ENCODE measurements at places on chromosomes 5 and 9.

DNA sequence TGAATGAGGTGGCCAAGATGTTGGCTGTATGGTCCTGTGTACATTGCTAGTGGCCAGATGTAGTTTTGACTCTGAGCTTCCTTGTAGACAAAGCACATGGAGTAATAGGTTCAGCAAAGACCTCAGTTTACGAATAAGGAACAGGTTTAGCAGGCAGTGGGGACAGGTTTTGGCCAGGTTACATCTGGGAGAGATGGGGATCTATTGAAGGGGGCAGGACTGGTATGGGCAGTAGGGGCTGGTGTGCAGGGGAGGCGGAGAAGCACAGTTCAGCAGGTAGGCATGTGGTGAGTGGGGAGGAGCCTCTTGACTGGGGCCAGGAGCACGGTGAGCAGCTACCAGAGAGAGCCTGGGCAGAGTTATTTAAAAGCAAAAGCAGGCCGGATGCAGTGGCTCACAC lies 67.3 kb downstream of the PDZD2 start:
- DNase-seq = no peak

GRCh38 chr9:35972093-35972492 lies 14.1 kb upstream of the OR2S2 start:
- DNase-seq = no peak

GRCh38 chr5:87252283-87252605 lies 15.4 kb upstream of the RASA1 start:
- DNase-seq = no peak

GRCh38 chr9:8799206-8799605 lies 999.6 kb upstream of the DMAC1 start:
- DNase-seq = no peak

DNA sequence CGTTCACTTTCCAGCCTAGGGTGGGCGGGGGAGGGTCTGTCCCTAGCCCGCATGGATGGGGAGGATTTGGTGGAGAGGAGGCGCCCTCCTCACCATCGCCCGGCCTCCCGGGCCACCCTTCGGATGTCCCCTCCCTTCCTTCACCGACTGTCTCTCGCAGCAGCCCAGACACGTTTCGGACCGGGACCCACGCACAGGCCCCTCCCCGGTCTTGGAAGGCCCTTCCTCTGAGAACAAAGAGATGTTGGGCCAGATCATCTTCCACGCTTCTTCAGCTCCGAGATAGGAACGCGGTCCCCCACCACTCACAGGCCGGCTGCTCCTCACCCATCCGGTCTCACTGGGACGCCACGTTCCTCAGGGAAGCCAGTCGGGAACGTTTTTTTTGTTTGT lies 640 bp upstream of the DPM2 start:
- no peak for DNase-seq

GRCh38 chr5:102753889-102754766 lies 977 bp upstream of the PAM start:
- peak; percentile 37 for DNase-seq

- no peak for DNase-seq
These were observed 171.5 kb downstream of the NXNL2 start for GRCh38 chr9:88706193-88707113.

- no peak for DNase-seq
These were observed 296.9 kb downstream of the ADGRV1 start for GRCh38 chr5:90855296-90856010.

- no peak for DNase-seq
These were observed 143.3 kb downstream of the SLF1 start for GRCh38 chr5:94761786-94762185.

DNA sequence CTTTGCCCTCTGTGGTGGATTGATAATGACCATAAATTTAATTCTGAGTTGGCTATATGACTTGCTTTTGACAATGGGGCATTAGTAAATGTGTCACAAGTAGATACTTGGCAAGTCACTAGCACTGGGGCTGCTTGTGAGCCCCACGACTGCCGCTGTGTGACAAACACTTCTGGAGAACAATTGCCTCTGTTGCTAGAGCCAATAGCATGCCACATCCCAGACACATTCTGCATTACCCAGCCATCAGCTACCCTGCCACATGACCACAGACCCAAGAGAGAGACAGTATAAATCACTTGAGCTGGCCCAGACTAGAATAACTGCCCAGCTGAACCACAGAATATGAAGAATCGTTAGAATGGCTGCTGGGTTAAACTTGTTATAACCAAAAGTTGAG lies 753.2 kb upstream of the DMAC1 start:
- DNase-seq = no peak

- DNase-seq = peak; percentile 76
These were observed 33.9 kb downstream of the TRIP13 start for GRCh38 chr5:926417-927171.

GRCh38 chr5:170390472-170390871 lies 1.3 kb upstream of the KCNMB1 start:
- no peak for DNase-seq

- DNase-seq = no peak
These were observed 54.5 kb downstream of the ZNF366 start for GRCh38 chr5:72452515-72453245.

GRCh38 chr9:29129763-29130162 lies 1556.5 kb upstream of the C9orf72 start:
- DNase-seq = no peak

DNA sequence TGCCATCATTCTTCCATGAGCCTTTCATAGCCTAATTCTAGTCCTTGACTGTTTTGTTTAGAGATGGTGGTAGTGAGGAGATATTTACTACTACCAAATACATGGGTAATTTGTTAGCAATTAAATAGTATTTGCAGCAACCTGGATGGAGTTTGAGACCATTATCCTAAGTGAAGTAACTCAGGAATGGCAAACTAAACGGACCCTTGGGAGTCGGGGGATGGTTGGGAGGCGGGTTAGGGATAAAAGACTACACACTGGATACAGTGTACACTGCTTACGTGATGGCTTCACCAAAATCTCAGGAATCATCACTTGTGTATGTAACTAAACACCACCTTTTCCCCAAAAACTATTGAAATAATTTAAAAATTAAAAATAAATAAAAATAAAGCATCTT lies 809.2 kb upstream of the ZNF608 start:
- DNase-seq = no peak

DNA sequence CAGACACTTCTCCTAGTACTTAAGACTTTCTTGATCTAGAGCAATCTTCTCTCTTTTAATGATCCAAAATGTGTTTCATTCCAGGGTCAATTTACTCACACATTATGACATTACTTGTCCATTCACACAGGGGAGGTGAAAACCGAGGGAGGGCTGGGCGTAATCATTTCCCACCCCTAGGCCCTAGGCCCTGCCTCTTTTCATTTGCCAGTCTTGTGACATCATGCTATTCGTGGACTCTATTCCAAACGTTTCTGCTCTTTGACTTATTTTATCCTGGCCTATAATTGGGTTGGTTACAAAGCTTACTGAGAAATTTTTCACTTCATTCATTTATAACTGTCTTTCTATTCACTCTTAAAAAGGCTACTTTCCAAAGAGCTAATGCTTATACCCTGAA lies 2.4 kb downstream of the DCAF12 start:
- no peak for DNase-seq

DNA sequence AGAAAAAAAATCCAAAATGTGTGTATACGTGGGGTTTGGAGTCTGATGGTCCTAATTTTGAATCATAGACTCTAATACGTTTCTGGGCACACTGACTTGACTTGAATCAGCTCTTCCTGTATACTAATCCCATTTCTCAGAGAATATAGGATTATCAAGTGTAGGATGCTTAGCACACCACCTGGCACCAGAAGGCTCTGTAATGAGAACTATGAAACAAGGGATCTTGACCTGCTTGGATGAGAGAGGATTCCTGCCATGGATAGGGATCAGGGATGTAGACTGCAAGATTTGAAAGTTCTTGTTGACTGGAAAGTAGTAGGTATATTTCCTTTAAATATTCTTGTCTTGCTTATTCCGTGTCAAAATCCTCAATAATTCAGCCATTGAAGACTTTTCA lies 7.8 kb downstream of the HSPA4 start:
- DNase-seq = no peak

DNA sequence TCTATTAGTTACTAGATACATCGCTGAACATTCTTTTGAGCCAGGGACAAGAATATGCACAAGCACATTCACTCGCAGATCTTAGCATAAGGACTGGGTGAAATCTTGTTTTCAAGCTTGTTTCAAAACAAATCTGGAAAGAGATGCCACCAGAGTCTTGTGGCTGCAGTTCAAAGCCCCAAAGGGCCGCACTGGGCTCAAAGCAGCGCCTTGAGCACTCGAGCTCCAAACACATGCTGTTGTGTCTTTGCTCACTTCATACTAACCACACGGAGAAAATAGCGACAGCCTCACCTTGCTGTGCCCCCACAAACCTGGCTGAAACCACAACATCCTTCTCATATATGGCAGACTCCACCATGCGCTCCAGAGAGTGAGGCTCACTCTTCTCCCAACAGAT lies 34.2 kb upstream of the IL7R start:
- no peak for DNase-seq

GRCh38 chr9:14500705-14501104 lies 186.8 kb upstream of the NFIB start:
- DNase-seq = no peak

- DNase-seq = no peak
These were observed 207.5 kb downstream of the DENND1A start for GRCh38 chr9:123722378-123722777.

DNA sequence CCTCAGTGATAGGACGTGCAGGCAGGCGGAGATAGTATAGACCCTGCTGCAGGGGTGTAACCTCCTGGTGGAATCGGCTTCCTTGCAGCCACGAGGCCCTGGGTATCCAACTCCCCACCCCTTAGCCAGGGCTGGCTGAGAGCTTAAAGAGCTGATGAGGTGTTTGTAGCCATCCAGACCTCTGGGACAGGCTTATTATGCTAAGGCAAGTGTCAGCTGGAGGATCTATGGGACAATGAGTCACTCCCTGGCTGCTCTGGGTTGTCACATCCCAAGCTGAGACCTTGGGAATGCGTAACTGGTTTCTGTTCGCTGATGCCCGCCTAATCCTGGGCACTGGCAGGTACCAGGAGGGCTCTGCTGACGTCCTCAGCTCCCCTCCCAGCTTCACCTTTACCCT lies 38.9 kb downstream of the DAB2IP start:
- no peak for DNase-seq

DNA sequence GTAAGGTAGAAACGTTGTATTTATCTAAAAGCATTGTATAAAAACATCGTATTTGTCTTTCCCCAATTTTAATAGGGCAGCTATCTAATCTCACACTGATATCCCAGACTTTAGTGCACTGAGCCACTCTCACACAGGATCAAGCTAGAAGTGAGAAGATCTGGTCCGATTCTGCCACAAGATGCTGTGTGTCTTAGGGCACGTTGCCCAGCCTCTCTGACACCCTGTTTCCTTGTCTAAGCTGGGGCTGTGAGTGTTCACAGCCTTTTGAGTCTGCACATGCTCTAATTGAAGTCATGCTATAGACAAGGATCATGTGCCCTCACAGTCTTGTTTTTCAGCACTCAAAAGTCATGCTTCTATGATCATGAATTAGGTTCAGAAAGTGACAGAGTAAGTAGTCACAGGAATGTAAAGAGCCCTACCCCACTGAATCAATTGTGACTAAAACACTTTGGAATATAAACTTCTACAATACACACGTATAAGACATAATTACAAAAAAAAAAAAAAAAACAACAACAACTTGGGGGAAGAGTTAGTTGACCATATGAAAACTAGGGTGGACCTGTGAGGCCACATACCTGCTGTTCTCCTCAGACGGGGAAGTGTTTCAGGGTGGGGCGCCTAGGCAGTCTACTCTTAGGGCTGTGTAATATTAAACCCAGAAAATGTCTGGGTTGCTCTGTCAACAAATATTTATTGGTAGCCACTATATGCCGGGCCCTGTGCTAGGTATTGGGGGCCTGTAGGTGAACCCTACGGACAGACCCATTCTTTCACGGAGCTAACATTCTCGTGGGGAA lies 893 bp upstream of the ABLIM3 start:
- DNase-seq = no peak

DNA sequence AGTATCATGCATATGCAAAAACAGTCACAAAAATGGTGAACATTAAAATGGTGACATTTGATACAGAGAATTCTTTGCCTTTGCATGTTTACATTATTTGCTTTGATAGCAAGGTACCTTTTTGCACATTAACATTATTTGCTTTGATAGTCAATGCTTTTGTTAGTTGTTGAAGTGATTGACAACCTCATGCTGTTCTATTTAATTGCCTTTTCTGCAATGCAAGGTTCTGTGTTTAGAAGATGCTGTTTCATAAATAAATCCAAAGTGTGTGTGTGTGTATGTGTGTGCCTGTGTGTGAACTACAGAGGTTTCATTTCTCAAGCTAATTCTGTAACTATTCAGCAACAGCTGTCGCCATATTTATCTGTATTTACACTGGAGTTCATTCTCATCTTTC lies 668.7 kb downstream of the NR2F1-AS1 start:
- DNase-seq = no peak

GRCh38 chr5:1034421-1034905 lies 25.9 kb downstream of the NKD2 start:
- DNase-seq = no peak

- no peak for DNase-seq
These were observed 88.9 kb upstream of the BNC2 start for GRCh38 chr9:16959391-16959790.

- DNase-seq = peak; percentile 23
These were observed 93.6 kb downstream of the MCTP1 start for GRCh38 chr5:95191330-95191729.

DNA sequence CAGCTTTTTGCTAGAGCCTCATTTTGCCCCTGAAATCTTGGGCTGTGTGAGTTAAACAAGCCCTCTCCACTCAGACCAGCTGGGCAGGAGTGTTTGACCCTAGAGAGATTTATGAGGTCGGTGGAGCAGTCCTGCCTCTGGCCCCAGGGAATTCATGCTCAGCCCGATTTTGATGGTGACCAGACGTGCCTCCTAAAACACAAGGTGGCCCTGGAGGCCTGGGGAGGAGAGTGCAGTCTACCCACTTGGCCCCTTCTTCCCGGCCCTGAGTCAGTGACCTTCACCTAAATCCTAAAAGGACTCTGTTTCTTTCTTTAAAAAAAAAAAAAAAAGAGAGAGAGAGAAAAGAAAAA lies 86.6 kb upstream of the SAP30L start:
- DNase-seq = no peak

- DNase-seq = no peak
These were observed 36.4 kb downstream of the PWWP2A start for GRCh38 chr5:160082614-160083500.

- no peak for DNase-seq
These were observed 6.4 kb upstream of the PAEP start for GRCh38 chr9:135555203-135555602.

DNA sequence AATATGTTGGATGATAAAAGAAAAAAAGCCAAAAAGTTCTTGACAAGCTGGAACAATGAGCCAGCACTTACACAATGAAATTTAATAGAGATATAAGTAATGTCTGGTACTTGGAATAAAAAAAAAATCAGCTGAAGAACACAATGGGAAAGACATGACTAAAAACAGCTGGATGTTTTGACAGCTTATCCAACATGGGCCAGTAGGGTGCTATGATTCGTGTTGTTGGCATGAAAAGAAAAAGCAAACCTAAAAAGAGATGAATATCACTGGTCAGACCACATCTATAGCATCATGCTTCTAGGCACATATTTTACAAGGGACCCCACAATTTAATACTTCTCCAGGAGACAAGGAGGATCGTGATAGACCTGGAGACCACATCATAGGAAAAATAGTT lies 175.3 kb downstream of the ARL15 start:
- no peak for DNase-seq

GRCh38 chr5:140186267-140186671 lies 11.3 kb downstream of the CYSTM1 start:
- no peak for DNase-seq
